ENCODE measurements at places on chromosomes 6 and 20. TPM values are rescaled to one million over a fixed set of nuclear protein-coding genes. Genes with fewer than 3 reads are reported as not detected.

The NRSN1 gene
- 0.54 TPM for total RNA-seq

The RIPOR3 gene
- 0.44 TPM for total RNA-seq

The OR12D3 gene
- not detected for total RNA-seq

The TSBP1 gene
- total RNA-seq: not detected

The TMEM170B gene
- 19.3 TPM for total RNA-seq

The ITPA gene
- 58.7 TPM for total RNA-seq

The LPA gene
- 0.43 TPM for total RNA-seq

The LRP11 gene
- total RNA-seq: 29.8 TPM

- no peaks in the 10 kb centered on the region for H3K36me3 ChIP-seq
- peaks cover 31% of the 10 kb centered on the region for H3K4me1 ChIP-seq
- no peak overlapping the region for H3K4me3 ChIP-seq
- H3K27ac ChIP-seq: no peak overlapping the region
- no peaks in the 10 kb centered on the region for H3K27me3 ChIP-seq
- DNase-seq: no peak
Measured at GRCh38 chr6:168206186-168206585, 113.4 kb downstream of the DACT2 start.

GRCh38 chr6:158030380-158031300 lies 49.0 kb downstream of the SYNJ2 start:
- no peak overlapping the region for H3K27ac ChIP-seq
- no peak overlapping the region for H3K4me3 ChIP-seq
- no peaks in the 10 kb centered on the region for H3K36me3 ChIP-seq
- peaks cover 13% of the 10 kb centered on the region for H3K27me3 ChIP-seq

DNA sequence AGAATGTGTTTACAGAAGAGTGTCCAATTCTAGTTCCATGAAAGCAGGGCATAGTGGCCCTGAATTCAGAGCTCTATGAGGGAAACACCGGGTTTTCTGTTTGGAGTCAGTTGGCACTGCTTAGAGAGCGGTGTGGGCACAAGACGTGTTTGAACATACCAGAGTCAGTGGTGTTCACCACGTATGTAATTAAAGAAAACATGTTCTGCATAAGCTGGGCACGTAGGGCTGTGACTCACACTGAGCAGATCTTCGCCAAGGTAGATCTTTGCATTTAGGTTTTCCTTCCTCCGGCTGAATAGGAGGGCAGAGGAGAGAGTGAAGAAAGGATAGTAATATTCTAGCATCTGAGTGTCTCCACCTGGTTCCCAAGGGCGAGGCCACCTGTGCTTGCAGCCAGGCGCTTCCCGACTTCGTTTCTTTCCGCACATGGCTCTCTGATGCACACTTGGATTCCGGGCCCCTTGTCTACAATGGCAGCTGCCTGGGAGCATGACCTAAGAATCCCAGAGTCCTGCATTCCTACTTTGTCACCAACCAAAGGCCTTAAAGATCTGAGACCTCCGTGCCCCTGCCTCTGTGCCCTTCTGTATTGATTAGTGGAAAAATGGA lies 136.2 kb downstream of the ERMARD start:
- no peaks in the 10 kb centered on the region for H3K4me1 ChIP-seq
- no peak overlapping the region for H3K4me3 ChIP-seq
- no peak overlapping the region for H3K27ac ChIP-seq
- no peaks in the 10 kb centered on the region for H3K36me3 ChIP-seq
- no peak for DNase-seq

DNA sequence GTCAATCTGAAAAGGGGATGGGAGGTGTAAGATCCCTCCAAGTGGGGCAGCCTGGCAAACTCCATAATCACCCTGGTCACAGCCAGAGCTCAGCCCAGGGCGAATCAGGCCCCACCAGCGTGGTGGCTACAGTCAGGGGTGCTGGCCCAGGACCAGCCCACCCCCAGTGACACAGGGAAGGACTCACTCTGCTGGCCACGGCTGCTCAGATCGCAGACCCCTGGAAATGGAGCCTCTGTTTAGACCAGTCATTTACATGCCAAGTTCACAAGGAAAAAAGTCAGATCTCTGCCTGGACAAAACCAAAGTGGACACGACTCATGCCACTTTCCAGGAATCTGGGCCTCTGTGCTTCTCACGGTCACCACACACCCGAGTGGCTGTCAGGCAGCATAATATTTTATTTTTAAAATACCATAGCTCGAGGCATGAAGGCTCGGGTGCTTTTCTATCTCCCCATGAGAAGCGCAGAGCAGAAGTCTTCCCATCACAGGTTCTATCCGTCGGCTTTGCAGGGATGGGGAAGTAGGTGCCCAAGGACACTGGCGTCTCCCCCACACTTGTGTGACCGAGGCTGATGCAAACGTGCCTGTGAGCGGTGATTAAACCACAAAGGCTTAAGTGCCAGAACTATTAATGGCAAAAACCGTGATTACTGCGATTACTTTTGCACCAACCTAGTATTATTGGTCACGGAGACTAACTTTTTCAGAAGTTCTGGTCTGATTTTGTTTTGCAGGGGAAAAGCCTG lies 13.0 kb downstream of the PXDC1 start:
- peaks cover 21% of the 10 kb centered on the region for H3K36me3 ChIP-seq
- H3K27ac ChIP-seq: no peak overlapping the region
- peaks cover 12% of the 10 kb centered on the region for H3K4me1 ChIP-seq
- no peak for DNase-seq
- H3K4me3 ChIP-seq: no peak overlapping the region
- peaks cover 3% of the 10 kb centered on the region for H3K27me3 ChIP-seq

DNA sequence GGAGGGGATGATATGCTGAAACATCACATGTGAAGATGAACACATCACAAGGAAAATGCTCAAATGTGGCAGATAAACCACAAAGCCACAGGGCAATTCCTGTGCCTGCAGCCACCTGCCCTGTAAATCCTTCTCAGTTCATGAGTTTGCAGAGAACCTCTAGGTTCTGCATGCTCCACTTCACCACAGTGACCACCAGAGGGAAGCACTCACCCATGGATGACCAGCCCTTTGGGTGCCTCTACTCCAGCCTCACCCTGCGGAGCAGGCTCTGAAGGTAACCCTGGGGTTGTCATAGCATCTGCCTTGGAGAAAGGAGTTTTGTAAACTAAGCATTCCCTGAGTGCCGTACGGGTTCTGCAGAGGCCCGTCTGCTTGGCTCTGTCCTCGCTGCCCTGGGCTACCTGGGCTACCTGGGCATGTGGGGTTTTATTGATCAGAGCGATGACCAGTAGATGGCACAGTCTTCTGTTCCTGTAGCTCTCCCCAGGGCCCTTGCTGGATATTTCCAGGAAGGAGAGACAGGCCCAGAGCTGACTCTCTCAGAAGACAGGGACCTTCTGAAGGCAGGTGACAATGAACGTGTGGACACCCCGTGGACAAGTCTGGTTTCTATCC lies 31.7 kb upstream of the CST1 start:
- H3K27me3 ChIP-seq: peaks cover 11% of the 10 kb centered on the region
- peak; percentile 9 for DNase-seq
- H3K36me3 ChIP-seq: no peaks in the 10 kb centered on the region
- H3K4me3 ChIP-seq: no peak overlapping the region
- H3K4me1 ChIP-seq: no peaks in the 10 kb centered on the region

GRCh38 chr20:62428396-62429295 lies 1.3 kb upstream of the RBBP8NL start:
- DNase-seq: no peak
- no peak overlapping the region for H3K27ac ChIP-seq
- H3K36me3 ChIP-seq: no peaks in the 10 kb centered on the region
- H3K27me3 ChIP-seq: no peaks in the 10 kb centered on the region
- peaks cover 6% of the 10 kb centered on the region for H3K4me1 ChIP-seq
- H3K4me3 ChIP-seq: no peak overlapping the region

DNA sequence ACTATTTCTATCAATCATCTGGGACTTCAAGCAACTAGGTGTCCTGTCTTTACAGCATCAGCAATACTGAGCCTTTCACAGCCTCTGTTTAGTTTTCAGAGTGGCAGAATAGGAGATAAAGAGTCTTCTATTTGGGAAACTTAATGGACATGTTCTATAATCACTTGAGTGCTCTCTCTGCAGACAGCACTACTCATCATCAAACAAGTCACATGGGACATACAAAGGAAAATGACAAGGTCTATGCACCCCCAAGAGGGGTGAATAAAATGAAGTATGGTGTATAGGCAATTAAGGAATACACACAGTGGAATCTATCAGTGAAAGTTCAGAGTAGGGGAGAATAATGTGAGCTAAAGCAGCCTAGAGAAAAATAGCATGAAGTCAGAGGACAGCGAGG lies 237.8 kb upstream of the THEMIS start:
- no peak for DNase-seq
- no peaks in the 10 kb centered on the region for H3K27me3 ChIP-seq
- H3K4me3 ChIP-seq: no peak overlapping the region
- H3K4me1 ChIP-seq: peaks cover 6% of the 10 kb centered on the region

GRCh38 chr20:7775072-7775471 lies 165.2 kb downstream of the HAO1 start:
- no peaks in the 10 kb centered on the region for H3K27me3 ChIP-seq
- DNase-seq: no peak
- H3K4me3 ChIP-seq: no peak overlapping the region
- H3K36me3 ChIP-seq: no peaks in the 10 kb centered on the region
- no peak overlapping the region for H3K27ac ChIP-seq

DNA sequence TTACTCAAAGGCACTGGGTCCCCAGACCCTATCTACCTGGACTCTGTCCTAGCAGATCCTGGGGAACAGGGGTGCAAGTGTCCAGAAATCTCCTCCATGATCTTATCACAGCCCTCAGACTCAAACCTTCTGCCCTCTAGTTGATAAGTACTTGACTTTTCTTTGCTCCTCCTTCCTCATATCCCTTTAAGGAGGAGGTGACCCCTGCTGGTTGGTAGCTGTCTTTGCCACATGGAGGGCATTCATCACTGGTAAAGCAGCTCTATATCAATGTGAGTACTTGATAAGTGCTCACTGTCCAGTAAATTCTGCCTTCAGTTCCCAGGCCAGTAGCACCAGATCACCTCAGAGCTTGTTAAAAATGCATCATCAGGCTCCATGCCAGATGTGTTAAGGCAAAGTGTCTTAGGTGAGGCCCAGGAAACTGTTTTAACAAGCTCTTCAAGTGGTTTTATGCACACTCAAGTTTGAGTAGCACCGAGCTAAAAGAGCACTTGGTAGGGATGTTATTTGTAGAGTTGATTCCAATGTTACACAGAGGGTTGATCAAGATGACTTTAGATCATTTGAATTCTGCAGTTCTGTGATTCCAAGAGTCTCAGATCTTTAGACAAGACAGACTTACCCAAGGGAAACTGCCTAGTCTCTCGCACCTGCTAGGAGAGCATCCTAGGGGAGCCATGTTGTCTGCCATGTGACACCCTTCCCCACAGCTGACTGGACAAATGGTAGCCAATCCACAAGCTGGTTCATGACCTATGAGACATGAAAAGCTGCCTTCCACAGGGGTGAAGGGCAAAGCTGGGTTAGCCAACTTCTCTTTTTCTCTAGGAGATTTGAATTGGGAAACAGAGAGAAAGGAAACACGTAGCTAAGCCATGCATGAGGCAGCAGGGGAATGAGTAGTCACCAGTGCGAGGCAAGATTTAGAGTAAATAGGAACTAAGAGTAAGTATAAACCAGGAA lies 18.6 kb downstream of the TREML2 start:
- no peak overlapping the region for H3K27ac ChIP-seq
- peaks cover 5% of the 10 kb centered on the region for H3K27me3 ChIP-seq
- no peak overlapping the region for H3K4me3 ChIP-seq
- no peaks in the 10 kb centered on the region for H3K36me3 ChIP-seq

- no peak overlapping the region for H3K27ac ChIP-seq
- no peak for DNase-seq
- no peaks in the 10 kb centered on the region for H3K36me3 ChIP-seq
- H3K4me1 ChIP-seq: no peaks in the 10 kb centered on the region
Measured at GRCh38 chr20:23003077-23003635, 32.0 kb upstream of the SSTR4 start.

DNA sequence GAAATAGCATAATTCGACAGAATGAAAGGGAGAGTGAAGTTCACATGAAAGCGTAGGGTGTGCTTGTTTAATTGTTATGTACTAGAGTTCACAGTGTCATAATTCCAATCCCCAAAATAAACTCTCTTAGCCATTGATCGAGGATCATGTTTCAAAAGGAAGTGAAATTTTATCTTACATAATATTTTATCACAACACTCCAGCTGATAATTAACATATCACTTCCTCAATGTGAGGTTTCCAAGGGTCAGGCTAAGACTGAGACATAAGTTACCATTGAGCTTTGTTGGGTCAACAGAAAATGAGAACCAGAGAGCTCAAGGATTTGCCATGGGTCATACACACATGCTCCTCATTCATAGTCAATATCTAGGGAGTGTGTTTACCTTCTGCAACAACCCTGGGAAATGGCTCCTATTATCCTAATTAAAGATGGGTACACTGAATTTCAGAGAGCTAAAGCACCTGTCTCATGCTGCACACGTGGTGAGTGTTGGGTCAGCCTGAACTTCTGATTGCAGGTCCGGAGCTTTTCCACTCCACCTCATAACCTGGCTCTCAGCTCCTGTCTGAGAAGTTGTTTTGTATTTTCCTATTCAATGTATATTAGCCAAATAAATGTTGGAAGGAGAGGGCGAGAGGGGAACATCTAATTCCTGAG lies 3.0 kb downstream of the GSTA2 start:
- no peak overlapping the region for H3K27ac ChIP-seq
- peaks cover 4% of the 10 kb centered on the region for H3K36me3 ChIP-seq
- H3K4me1 ChIP-seq: peaks cover 6% of the 10 kb centered on the region
- no peak overlapping the region for H3K4me3 ChIP-seq
- no peaks in the 10 kb centered on the region for H3K27me3 ChIP-seq
- no peak for DNase-seq

- peak within 1 kb of the TSS; percentile 100 for H3K27ac ChIP-seq
- peaks cover 49% of the 10 kb centered on the region for H3K27me3 ChIP-seq
- peaks cover 71% of the 10 kb centered on the region for H3K4me1 ChIP-seq
- DNase-seq: peak; percentile 94
- H3K4me3 ChIP-seq: peak within 1 kb of the TSS; percentile 99
Measured at GRCh38 chr6:30719791-30720737, at the start of gene TUBB. TSS of gene TUBB (plus strand) at chr6:30720352. CDS start at chr6:30720507, 155 bp downstream.

DNA sequence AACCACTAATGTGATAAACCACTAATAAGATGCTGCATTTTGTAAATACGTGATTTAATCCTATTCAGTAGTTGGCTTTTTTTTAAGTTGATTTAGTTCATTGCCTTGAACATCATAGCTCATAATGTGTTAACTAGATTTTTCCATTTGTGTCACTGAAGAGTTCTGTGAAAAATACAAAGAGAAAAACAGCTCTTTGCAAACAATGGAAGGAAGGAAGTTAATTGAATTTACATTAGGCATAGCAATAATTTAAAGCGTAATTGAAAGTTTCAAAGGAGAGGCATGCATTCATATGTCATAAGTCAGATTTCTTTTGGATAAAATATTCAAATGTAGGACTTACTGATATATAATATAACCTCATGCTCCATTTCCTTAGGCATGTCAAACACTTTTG lies 102.3 kb downstream of the TBC1D7 start:
- H3K4me3 ChIP-seq: no peak overlapping the region
- no peak overlapping the region for H3K27ac ChIP-seq
- H3K36me3 ChIP-seq: no peaks in the 10 kb centered on the region
- no peak for DNase-seq

DNA sequence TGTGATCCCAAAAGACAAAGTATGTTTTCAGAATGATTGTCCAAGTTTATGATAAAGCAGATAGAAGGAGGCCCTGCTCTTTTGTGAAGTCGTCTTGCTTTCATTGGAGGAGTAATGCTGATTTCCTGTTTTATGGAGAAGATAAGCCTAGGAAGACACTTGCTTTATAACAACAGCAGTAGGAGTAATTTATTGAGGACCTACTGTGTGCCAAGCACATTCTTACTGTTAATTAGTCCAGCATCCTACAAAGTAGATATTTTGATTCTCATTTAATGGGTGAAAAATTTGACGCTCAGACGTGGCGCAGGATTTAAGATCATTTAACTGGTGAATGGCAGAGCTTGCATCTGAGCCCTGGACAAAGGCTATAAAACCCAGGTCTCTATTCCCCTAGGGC lies 87.6 kb downstream of the ZDHHC14 start:
- no peaks in the 10 kb centered on the region for H3K36me3 ChIP-seq
- peaks cover 54% of the 10 kb centered on the region for H3K27me3 ChIP-seq
- H3K4me3 ChIP-seq: no peak overlapping the region
- no peak for DNase-seq
- no peak overlapping the region for H3K27ac ChIP-seq
